ELF-1 (cell line): ENCODE measurements at places on chromosomes 13 and 19.
A peak's percentile ranks its signal among the peaks of the same experiment; 100 is the strongest.

DNA sequence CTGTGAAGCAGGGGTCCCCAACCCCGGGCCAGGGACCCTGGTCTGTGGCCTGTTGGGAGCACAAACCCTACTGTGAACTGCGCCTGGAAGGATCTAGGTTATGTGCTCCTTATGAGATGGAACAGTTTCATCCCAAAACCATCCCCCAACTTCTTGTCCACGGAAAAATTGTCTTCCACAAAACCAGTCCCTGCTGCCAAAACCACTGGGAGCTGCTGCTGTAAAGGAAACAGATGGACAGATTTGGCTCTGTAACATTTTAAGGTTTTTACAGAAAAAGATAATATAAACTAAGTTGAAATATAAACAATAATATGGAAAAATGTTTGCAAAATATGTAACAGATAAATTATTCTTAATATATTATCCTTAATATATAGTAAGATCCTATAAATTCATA is 73.7 kb downstream of the COG6 start:
- DNase-seq, result no peak

GRCh38 chr19:958967-959855 is 24.9 kb upstream of the WDR18 start:
- DNase-seq, result peak; percentile 51

- peak; percentile 76 for DNase-seq
Measured at GRCh38 chr13:110546926-110547325, 14.6 kb downstream of the RAB20 start.

DNA sequence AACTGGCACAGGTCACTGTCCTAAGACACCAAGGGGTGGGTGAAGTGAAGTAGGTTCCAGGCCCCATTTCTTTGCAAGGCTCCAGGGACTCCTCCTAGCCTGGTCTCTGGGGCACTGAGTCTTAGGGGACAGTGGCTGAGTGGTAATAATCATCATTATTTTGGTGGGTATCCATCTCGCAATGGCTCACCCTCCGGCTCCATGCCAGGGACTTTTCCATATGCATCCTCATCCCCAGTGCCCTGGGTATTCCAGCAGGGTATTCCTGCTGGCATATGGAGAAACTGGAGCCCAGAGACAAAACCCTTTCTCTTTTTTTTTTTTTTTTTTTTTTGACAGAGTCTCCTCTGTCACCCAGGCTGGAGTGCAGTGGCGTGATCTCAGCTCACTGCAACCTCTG is 2.5 kb downstream of the PDE4A start:
- DNase-seq, result no peak

DNA sequence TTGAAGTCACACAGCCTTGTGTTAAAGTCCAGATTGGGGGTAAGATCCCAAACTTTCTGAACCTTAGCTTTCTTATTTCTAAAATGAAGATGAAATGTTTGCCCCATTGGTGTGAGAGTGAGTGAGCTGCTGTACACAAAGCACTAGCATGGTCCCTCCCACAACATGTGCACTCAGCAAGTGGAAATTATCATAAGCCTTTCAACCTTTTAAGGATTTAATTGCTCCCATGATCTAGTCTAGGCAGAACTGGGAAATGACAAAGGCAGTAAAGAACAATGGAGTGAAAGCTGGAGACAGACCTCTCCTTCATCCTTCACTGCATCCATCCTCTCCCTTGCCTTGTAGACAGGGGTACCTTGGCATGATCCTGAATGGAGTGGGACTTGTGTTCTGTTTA is 76.0 kb upstream of the GPR12 start:
- DNase-seq, result no peak

DNA sequence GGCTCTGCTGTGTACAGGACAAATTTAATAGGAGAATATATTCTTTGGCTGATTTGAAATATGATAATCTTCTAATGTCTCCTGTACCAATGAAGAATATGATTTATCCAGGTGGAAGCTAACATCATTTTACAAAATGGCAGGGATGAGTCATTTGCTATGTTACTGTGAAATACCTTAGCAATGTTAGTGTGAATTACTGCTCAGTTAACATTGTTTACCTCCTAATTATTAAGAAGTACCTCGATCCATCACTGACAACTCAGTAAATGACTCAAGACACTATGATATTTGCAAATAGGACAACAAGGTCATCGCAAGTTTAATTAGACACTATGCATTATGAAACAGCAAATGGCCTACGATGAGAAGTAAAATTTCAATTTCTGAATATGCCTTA is 309.1 kb upstream of the EDNRB start:
- no peak for DNase-seq

- no peak for DNase-seq
Measured at GRCh38 chr13:50209631-50210030, 194.4 kb downstream of the KCNRG start.

DNA sequence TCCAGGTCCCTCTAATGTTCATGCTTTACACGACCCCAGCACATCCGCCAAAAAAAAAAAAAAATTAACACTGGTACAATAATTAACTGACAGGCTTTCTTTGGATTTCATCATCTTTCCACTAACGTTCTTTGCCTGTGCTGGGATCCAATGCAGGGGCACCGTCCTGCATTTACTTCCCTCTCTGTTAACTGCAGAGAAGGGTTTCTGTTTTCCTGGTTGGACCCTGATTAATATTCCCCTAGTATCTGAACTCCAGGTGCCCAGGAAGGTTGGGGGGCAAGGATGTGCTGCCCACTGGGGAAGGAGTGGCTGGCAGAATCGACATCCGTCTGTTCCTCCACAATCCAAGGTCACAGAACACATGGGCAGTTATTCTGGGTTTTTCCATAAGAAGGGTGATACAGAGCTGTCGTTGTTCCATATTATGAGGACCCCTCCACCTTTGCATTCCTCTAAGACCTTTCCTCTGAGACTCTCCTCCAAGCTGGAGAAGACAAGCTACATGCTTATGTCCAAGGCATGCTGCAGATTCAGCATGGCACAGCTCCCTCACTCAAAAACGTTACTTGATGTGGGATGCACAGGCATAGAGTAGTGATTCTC is 4.5 kb upstream of the LAIR1 start:
- no peak for DNase-seq

- DNase-seq, result peak; percentile 92
Measured at GRCh38 chr13:52845766-52846566, 2.5 kb downstream of the PCDH8 start.

- no peak for DNase-seq
Measured at GRCh38 chr13:31199527-31199848, 287 bp upstream of the B3GLCT start.

GRCh38 chr19:48738557-48739403 is 1.6 kb downstream of the RASIP1 start:
- DNase-seq, result peak; percentile 92

DNA sequence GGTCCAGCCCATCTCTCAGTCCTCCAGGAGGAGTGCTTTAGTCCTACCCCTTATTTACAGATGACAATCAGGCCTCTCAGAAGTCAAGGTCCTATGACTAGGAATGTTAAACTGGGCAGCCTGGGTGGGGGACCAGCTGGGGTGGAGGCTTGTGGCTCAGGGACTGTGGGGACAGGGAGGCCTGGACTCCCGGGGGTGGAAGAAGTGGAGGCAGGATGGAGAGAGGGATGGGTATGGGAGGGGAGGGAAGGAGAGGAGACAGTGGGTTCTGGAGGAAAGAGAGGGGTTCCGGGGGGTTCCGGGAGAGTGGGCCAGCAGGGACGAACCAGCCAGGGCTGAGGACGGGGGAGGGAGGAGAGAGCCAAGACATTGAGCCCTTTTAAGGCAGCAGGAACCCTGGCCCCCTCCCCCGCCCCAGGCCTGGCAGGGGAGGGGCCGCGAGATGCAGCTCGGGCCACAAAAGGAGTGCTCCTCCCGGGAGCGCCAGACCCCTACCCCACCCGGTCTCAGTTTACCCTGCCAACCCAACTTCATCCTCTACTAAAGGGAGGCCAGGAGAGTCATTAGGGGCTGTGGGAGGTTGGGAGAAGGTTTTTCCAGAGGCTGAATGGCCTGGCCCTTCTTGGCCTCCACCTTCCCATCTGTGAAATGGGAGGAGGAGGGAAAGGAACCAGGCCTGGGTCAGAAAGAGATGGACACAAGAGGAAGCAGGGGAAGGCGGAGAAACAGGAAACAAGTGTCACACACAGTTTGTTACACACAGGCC is 1.7 kb downstream of the DMPK start:
- DNase-seq, result peak; percentile 21
